ENCODE measurements at places on chromosomes 12 and 14.

DNA sequence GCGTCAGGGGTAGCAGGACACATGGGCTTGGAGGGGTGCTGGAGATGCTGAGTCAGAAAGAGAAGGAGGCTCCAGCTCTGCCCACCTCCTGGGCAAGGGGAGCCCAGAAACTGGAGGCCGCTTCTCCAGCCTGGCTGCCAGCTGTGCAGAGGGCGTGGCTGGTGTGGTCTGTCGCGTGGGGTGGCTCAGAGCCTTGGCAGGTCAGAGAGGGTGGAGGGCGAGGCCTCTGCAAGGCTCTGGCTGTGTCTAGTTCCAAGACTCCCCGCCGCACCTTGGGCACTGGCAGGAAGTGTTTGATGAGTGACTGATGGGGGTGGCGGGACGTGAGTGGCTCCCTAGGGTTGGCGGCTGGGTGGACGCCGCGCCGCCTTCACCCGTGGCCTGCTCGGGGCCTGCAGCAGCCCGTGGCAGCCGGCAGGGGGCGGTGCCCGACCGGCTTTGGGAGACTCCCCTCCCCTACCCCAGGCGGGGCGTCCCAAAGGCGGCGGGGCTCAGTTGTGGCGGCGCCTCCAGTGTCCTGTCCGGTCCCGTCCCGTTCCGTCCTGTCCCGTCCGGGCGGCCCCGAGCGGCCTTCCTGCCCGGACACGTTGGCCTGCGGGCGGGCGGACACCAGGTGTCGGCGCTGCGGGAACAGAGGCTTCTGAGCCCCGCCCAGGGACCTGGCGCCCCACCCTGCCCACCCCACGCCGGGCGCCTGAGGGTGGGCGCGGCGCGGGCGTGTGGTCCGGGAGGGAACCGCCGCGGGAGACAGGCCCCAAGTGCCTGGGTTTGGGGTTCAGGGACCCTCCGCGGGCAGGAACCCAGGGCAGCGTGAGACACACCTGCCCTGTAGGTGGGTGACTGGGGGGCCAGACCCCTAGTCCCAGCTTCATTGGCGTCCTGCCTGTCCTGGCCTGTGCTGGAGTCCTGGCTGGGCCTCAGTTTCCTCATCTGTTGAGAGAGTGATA, 39.7 kb downstream of the KRT80 start:
- no peak for DNase-seq

GRCh38 chr12:101173197-101173749, 36.8 kb downstream of the SLC5A8 start:
- DNase-seq = no peak

DNA sequence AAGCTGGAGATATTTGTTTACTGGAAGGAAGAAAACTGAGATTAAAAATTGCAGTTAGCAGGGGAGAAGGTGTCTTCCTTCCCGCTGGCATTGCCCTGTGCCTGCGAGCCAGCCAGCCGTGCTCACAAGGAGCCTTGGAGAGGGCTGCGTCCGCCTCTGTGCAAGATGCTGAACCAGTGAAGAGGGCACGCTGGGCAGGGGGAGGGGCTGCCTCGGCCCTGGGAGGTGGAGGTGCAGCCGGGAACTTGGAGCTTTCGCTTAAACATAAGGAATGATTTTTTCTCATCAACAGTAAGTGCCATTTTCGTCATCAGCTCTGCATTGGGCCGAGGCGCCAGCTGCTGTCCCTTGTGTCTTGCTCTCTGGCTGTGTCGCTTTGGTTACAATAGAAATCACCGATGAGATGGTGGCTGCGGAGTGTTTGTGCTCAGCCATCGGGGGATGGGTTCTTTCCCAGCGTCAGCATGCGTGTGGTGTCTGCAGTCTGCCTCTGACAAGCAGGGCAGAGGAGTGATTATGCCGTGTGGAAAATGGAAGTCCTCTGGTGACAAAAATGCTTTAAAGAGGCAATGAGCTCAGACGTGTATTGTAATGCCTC, 97.3 kb downstream of the ESR2 start:
- no peak for DNase-seq

GRCh38 chr14:56857216-56857615, 46.9 kb upstream of the OTX2 start:
- no peak for DNase-seq

DNA sequence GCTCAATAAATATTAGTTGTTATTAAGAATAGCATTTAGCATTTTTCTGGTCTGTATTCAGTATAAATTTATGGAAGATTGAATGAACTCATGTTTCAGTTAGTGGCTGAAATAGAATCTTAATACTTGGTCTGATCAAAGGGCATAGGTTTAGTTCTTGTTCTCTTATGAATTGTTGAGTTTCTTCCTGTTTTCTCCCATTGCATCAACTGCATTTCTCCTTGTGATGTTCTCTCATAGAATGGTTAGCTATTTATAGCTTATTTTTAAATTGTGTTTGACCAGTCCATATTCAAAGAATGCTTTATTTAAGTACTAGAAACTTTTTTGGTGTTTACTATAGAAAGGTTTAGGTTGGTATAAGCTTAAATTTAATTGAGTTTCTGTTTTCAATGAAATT, 29.8 kb downstream of the APAF1 start:
- no peak for DNase-seq

- DNase-seq = no peak
Measured at GRCh38 chr12:127750076-127750840, 516.7 kb upstream of the TMEM132C start.

GRCh38 chr14:95979339-95980042, 59.7 kb upstream of the C14orf132 start:
- no peak for DNase-seq

GRCh38 chr12:121295116-121295745, 1.3 kb downstream of the CAMKK2 start:
- no peak for DNase-seq

DNA sequence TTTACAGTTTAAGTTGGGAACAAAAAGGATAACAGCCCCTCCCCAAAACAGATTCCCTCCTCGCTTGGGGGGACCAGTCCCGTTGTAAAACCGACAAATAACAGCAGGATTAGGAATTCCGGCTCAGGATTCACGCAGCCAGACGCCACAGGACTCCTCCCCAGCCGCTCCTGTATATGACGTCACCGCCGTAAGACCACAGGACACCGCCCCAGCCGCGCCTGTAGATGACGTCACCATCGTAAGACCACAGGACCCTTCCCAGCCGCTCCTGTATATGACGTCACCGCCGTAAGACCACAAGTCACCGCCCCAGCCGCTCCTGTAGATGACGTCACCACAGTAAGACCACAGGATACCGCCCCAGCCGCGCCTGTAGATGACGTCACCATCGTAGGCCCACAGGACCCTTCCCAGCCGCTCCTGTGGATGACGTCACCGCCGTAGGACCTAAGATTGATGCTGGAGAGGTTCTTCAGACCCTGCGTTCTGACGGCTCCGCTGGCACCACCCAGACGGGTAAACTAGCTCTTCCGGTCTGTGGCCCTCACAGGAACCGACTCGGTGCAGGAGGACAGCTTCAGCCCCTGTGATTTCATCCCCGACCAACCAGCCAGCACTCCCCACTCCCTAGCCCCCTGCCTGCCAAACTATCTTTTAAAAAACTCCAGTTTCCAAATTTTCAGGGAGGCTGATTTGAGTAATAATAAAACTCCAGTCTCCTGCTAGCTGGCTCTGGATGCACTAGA, 43.9 kb upstream of the FBRSL1 start:
- peak; percentile 83 for DNase-seq

DNA sequence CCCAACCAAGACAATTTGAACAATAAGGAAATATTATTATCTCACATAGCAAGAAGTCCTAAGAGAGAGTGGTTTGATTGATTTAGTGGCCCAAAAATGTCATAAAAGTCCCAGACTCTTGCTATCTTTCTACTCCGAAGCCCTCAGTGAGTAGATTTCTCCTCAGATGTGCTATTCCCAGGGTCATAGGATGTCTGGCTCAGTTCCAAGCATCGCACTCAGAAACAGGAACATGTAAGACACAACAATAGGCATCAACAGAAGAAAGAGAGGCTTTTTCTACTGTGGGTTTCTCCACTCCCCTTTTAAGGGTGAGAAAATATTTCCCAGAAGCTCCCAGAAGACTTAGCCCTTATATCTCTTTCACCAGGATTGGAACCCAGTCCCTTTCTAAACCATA, 188.1 kb upstream of the CDKN3 start:
- no peak for DNase-seq

DNA sequence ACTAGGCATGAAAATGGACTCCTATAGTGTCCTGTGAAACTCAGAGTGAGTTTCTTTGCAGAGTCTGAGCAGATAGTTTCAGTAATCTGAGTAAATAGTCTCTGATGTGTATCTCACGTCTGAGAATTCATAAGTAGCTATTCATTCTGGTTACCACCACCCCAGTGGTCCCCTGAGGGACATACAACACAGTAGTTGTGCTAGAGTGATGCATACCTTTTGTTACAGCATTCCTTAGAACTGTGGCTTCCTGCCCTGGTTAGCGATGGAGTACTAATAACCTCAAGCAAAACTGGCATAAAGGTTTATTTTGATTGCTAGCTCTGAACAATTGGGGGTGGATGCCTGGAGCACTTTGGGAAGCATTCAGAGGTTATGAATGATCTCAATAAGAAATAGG, 114.7 kb downstream of the DAAM1 start:
- no peak for DNase-seq

DNA sequence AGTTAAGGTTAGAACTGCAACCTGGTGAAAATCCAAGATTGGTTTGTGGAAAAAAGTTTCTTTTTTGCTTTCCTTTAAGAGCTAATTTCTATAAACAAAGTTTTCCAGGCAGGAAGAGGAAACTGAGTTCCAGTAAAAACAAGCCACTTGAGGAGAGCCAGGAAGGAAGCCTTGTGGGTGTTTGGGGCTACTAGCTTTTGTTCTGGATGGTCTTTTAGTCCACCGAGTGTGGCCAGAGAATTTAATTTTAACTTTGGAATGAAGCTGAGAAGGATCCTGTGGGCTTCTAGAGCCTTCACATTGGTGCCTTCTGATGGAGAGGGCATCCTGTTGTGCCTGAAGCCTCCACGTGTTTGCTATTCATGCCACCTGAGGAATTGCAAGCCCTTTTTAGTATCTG, 327.9 kb downstream of the C12orf75 start:
- no peak for DNase-seq

GRCh38 chr12:106289196-106289681, 13.3 kb upstream of the TCP11L2 start:
- DNase-seq = no peak

GRCh38 chr12:131829356-131829747, 1.2 kb downstream of the MMP17 start:
- no peak for DNase-seq

GRCh38 chr14:74018174-74018585, 908 bp downstream of the ENTPD5 start:
- DNase-seq = no peak

DNA sequence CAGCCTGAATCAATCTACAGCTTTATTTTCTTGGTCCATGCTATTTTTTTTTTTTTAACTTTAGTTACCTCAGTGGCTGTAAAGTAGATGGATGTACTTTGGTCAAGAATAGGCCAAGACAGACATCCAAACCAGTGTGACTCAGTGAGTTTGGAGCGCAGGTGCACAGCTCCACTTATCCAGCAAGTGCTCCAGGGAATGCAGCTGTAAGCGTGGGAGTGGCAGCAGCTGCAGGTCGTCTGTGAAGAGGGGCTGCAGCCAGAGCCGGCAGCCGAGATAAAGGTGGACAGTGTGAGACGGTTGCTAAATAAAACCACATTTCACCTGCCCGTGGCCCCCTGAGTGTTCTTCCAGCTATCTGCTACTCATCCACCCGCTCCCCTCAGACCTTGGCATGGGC, 1018.7 kb downstream of the AACS start:
- DNase-seq = no peak

- DNase-seq = no peak
Measured at GRCh38 chr12:27488479-27488878, 35.5 kb upstream of the PPFIBP1 start.

DNA sequence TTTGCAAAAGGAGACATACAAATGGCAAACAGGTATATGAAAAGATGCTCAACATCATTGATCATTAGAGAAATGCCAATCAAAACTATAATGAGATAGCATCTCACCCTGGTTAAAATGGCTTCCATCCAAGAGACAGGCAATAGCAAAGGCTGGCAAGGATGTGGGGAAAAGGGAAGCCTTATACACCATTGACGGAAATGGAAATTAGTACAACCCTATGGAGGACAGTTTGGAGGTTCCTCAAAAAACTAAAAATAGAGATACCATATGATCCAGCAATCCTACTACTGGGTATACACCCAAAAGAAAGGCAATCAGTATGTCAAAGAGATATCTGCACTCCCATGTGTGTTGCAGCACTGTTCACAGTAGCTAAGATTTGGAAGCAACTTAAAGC, 17.3 kb upstream of the CKAP4 start:
- DNase-seq = no peak

GRCh38 chr14:59325906-59326305, 137.4 kb downstream of the DAAM1 start:
- no peak for DNase-seq

GRCh38 chr14:69152181-69152901, 578 bp downstream of the DCAF5 start:
- DNase-seq = no peak

- no peak for DNase-seq
Measured at GRCh38 chr14:73627151-73627558, 14.8 kb downstream of the ACOT6 start.

GRCh38 chr12:40165179-40165578, 59.3 kb upstream of the SLC2A13 start:
- DNase-seq = no peak

DNA sequence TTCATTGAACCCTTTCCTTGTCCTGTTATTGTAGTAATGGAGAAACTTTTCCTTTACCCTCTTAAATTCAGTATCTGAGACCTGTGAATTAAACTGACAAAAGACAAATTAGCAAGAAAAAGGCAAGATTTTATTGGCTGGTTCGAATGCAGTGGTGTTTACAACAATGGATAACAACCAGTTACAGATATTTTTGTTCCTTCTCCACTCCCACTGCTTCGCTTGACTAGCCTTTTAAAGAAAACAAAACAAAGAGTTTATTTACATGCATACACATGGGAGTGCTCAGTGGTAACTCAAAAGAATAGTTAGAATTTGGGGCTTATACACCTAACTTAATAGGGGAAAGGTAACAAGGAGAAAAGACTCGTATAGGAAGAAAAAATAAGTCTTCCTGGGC, 37.0 kb upstream of the HECTD1 start:
- DNase-seq = no peak

DNA sequence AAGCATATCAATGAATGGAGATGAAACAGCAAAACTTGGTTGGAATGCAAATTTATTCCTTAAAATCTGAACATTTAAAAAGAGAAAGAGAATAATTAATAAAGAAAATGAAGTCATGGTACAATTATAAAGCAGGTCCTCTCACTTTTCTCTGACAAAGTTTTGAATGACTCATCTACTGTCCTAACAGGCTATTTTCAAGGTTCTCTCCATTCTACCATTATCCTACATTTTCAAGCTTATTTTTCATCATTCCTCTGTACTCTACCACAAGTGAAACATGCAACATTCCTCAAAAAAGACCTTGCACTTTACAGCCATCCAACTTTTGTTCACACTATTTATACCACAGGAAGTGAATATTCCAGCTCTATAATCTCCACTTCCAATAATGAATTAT, 36.9 kb upstream of the AP4S1 start:
- no peak for DNase-seq

DNA sequence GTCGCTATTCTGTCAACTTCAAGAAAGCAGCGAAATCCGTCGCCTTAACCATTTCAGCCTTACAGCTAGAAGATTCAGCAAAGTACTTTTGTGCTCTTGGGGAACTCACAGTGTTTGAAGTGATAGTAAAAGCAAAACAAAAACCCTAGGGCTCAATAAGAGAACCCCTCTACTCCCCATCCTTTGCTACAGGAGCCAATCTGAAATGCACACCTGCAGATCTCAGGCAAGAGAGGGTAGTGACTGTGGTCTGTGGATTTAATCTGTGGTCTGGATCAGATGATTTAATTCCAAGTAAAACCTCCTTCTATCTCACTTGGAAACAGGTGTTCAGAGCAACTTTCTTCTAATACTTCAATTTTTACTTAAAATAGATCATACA, 422.9 kb upstream of the OR4E1 start:
- DNase-seq = no peak

Data from Panc1 (cell line).